ENCODE measurements at places on chromosomes 5 and 9. TPM values are rescaled to one million over a fixed set of nuclear protein-coding genes. Genes with fewer than 3 reads are reported as not detected.

SLC34A3 gene
- 0.82 TPM for polyA plus RNA-seq

- no peak for DNase-seq
Observed at GRCh38 chr9:94817291-94818177, 91.0 kb downstream of the AOPEP start.

DNA sequence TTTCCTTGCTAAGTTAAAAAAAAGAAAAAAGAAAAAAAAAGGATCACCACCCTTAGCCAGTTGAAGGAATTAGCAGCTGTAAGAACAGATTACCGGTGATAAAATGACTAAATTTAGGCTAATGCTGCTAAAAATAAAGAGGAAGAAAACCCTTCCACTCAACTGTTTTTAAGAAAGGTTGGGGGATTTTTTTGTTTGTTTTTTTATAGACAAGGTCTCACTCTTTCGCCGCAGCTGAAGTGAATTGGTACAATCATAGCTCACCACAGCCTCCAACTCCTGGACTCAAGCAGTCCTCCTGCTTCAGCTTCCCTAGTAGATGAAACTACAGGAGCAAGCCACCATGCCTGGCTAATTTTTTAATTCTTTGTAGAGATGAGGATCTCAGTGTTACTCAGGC, 101.7 kb downstream of the SNCAIP start:
- DNase-seq, result no peak

GRCh38 chr5:19917588-19918122, 70.3 kb downstream of the CDH18 start:
- DNase-seq, result no peak

All from muscle of arm (tissue), 14 donors.